Hepatocyte (in vitro differentiated cells): ENCODE measurements at places on chromosomes 1 and 21.
A peak's percentile ranks its signal among the peaks of the same experiment; 100 is the strongest.

DNA sequence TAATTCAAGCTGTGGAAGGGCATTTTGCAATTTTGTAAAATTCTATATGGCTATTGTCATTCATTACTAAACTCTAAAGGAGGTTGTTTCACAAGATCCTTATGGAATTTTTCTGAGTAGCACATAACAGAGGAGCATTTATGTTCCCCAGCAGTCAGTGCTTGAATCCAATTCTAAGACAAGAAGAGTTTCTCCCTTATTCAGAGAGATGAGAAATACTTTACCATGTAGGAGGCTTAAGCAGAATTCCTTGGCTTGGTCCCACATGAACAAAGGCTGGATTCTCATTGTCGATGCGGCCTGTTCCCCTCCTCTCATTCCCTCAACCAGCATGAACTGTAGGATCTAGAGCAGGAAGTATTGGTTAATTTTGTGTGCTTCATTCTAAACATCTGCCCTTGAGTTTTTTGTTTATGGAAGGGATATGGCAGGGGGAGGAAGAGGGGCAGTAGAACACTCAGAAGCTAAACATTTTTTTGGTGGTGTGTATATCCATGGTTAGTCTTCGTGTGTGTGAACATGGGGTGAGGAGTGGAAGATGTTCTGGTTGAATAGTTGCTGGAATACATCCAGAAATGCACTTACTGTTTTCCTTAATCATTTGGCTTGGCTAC is 74.3 kb downstream of the LAMC1 start:
- peak; percentile 15 for DNase-seq

DNA sequence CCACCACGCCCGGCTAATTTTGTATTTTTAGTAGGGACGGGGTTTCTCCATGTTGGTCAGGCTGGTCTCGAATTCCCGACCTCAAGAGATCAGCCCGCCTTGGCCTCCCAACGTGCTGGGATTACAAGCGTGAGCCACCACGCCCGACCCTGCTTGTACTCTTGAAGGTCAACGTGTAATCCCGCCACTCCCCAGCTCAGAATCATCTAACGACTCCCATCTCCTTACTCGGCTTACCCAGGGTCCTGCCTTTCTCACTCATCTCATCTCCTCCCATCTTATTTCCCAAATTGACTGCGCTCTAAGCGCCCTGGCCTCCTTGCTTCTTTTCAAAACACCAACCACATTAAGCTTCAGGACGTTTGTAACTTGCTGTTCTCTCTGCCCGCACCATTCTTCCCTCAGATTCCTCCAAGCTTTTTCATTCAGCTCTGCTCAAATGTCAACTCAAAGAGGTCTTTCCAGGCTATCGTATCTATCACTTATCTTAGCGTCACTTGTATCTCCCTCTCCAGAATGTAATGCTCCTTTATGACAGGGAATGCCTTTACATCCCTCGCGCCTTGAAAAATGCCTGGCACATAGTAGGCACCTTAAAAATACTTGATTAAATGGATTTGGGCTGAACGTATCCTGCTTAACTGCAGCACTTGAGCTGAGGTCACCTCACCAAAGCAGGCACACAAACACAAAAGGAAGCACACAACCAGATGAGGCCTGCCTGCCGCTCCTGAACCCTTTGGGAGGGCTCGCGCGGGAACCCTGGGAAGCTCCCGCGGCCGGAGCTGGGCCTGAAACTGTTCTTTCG is 1.4 kb upstream of the USP1 start:
- no peak for DNase-seq

DNA sequence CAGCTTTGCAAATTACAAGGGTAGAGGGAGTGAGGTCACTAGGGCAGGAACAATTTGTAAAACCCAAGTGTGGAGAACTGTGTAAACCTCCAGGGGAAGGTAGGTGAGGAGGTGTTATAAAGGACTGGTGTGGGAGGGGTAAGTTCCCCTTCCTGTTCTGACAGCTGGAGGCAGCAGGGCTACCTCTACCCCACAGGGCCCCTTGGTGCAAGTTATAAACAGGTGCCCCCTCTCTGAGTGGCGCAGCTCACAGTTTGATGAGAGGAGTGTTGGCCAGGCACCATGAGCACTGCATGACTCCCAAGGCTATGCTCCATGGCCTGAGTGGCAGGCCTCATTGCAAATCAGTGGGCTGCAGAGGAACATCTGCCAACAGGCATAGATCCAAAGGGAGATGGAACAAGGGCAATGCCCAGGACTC is 41.0 kb downstream of the MFSD2A start:
- DNase-seq = no peak

- DNase-seq = no peak
Measured at GRCh38 chr1:246629030-246629429, 62.8 kb downstream of the CNST start.

GRCh38 chr1:42330215-42330614 is 4.8 kb downstream of the FOXJ3 start:
- DNase-seq = no peak

DNA sequence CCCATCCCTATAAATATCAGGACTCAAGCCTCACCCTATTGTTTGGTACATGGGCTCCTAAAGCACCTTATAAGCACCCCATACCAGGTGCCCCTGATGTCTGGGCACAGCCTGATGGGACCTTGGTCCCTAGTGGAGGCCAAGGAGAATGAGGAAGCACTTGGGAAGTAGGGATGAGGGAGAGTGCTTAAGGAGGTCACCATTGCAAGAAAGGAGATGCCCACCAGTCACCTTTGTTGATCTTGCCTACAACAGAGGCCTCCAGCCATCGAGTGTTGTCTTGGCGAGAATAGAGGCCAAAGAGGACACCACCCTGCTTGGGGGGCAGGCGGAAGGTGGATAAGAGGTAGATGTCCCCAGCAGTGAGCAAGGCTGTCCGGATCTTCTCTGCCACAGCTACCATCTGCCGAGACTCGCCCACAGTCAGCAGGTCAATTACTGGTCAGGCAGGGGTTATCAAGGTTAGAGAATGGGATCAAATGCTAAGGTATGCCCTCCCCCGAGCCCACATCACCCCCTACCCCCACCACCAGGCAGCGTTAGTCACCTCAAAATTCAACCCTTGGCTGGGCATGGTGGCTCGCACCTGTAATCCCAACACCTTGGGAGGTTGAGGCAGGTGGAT is 1.6 kb downstream of the THBS3 start:
- no peak for DNase-seq

GRCh38 chr1:115296981-115297380 is 41.1 kb downstream of the NGF start:
- no peak for DNase-seq

GRCh38 chr1:168488138-168488537 is 55.7 kb downstream of the XCL2 start:
- no peak for DNase-seq

- no peak for DNase-seq
Measured at GRCh38 chr1:17286646-17287045, 21.4 kb upstream of the PADI4 start.

DNA sequence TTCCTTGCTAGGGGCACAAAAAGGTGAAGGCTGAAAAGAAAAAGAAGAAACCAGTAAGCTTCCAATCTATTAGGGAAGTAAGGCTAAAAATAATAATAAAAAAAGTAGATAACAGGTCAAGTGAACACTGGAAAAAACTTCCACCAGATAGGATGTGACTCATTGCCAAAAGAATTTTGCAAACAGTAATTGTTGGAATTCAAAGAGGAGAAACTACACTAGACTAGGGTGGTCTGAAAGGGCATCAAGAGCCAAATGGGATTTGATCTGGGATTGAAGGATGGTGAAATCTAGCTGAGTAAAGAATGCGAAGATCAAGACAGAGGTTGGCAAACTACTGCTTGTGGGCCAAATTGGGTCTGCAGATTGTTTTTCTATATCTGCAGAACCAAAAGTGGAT is 6.0 kb upstream of the ST6GALNAC3 start:
- DNase-seq = no peak

GRCh38 chr1:69195136-69195535 is 372.6 kb upstream of the LRRC7 start:
- DNase-seq = no peak

- DNase-seq = peak; percentile 71
Measured at GRCh38 chr1:180269645-180270529, 39.8 kb downstream of the LHX4 start.

GRCh38 chr1:160675641-160676410 is 29.0 kb upstream of the SLAMF1 start:
- peak; percentile 84 for DNase-seq

- DNase-seq = no peak
Measured at GRCh38 chr1:5403935-5404334, 588.3 kb downstream of the NPHP4 start.

DNA sequence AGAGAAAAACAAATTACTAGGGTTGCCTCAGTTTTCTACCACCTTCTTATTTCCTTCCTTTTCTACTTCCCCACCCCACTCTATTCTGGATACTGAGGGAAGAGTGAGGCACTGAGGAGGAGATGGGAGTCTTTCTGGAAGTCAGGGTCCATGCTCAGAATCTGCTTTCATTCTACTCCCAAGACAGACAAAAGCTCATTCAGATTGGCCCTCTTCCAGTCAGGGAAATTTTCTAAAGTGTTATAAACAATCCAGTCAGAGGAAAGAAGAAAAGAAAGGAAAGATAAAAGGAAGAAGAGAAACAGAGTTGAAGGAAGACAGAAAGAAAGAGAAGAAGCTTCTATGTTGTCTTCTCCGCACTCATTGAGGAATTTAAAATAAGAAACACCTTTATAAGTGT is 228.6 kb downstream of the COP1 start:
- DNase-seq = no peak

DNA sequence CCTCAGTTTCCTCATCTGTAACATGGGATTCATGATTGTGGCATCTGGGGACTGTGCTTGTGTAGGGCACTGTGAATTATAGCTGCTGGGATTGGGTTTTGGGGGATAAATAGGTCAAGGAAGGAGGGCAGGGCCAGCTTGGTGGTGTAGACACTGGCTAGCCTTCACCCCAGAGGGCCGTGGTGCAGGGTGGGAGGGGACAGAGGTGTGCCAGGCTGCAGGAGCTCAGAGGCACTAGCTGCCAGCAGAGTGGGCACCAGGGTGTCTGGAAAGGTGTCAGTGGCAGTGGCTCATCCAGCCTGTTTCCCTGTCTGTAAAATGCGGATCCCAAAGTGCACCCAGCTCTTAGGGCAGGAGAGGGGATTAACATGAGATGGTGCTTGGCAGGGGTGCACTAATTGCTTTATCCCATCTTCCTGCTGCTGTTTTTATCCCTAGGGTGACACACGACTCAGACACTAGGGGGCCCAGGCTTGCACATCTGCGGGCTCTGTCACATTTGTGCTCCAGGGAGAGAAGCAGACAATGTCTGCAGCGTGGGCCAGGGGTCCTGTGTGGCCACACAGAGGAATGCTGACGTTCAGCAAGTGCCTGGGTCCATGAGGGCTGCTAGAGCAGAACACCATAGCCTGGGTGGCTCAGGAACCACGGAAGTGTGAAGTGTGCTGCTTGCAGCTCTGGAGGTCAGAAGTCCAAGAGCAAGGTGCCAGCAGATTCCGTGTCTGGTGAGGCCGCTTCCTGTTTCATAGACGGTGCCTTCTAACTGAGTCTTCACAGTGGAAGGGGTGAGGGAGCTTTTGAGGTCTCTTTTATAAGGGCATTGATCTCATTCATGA is 19.3 kb downstream of the OBSCN start:
- DNase-seq = no peak

GRCh38 chr21:21162786-21163185 is 164.6 kb downstream of the NCAM2 start:
- DNase-seq = no peak

GRCh38 chr1:92538048-92538412 is 51.3 kb upstream of the GFI1 start:
- no peak for DNase-seq

DNA sequence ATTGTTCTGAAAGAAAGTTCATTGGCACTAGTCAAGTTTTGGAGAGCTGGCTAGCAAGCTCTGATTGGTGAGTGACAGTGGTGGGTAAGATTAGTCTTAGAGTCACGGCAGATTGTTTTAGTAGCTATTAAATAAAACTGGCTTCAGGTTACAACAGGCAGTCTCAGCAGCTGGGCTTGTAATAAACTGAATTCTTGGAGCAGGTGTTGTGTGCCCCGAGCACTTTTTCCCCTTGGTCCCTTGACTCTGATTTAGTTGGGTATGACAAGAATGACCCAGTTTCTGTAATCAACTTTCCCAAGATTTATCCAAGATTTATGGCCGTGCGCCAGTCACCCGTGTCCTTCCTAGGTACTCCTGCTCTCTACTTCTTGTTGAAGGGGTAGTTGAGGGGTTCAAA is 40.2 kb downstream of the TBCE start:
- no peak for DNase-seq

DNA sequence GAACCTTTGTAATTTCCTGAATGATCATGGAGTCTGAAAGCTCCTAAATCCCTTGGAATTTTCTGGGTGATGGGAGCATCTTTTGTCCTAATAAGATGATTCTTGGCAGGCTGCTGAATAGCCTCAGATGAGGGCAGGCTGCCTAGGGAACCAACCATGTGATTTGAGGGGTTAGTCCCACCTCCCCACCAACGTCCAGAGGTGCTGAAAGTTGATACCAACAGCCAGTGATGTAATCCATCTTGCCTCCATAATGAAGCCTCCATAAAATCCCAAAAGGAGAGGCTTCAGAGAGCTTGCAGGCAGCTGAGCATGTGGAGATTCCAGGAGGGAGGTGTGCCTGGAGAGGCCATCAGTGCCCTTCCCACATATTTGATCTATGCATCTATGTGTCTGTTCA is 43.7 kb downstream of the GTF2B start:
- no peak for DNase-seq

DNA sequence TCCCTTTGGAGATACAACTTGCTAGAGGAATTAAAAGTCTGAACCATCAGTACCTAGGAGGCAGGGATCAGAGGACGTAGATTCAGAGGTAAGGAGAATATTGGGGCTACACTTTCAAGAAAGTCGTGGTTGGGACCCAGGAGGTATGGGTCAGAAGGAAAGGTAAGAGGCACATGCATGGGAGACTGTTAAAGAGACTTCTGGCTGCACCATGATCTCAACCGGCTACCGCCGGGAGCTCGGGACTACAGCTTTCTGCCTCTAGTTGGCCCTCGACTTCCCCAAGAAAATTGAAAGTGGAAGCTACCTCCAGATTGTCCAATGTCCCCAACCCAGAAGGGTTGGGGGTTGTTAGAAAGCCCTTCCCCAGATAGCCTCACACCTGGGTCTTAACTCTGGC is 355.7 kb upstream of the TMPRSS15 start:
- DNase-seq = no peak

DNA sequence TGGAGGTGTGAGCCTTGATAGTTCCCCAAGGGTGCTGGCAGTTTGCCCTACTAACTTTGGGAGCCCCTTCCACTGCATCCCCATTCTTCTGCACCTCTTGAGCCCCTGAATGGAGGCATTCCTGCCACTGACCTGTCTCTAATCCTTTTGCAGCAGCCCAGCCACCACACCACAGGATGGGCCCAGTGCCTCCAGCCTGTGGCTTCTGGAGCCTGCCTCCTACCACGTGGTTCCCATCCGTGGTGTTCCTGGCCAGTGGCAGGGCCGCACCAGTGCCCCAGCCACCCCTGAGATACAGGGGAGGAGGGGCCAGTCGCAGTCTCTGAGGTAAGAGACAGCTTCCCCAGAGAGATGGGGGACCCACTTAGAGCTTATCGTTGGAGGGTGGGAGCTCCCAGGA is 14.4 kb downstream of the INAVA start:
- DNase-seq = no peak

- DNase-seq = no peak
Measured at GRCh38 chr1:228963795-228964177, 228.5 kb downstream of the RHOU start.
